ENCODE measurements at places on chromosomes 12 and 14. TPM values are rescaled to one million over a fixed set of nuclear protein-coding genes. Genes with fewer than 3 reads are reported as not detected.
A peak's percentile ranks its signal among the peaks of the same experiment; 100 is the strongest.

The PPFIA2 gene
- 41.2 TPM for polyA plus RNA-seq

- H3K27me3 ChIP-seq, result no peaks in the 10 kb centered on the region
- H3K4me1 ChIP-seq, result no peaks in the 10 kb centered on the region
- H3K36me3 ChIP-seq, result no peaks in the 10 kb centered on the region
- H3K27ac ChIP-seq, result no peak overlapping the region
Measured at GRCh38 chr12:15152868-15153267, 68.3 kb downstream of the RERG start.

DNA sequence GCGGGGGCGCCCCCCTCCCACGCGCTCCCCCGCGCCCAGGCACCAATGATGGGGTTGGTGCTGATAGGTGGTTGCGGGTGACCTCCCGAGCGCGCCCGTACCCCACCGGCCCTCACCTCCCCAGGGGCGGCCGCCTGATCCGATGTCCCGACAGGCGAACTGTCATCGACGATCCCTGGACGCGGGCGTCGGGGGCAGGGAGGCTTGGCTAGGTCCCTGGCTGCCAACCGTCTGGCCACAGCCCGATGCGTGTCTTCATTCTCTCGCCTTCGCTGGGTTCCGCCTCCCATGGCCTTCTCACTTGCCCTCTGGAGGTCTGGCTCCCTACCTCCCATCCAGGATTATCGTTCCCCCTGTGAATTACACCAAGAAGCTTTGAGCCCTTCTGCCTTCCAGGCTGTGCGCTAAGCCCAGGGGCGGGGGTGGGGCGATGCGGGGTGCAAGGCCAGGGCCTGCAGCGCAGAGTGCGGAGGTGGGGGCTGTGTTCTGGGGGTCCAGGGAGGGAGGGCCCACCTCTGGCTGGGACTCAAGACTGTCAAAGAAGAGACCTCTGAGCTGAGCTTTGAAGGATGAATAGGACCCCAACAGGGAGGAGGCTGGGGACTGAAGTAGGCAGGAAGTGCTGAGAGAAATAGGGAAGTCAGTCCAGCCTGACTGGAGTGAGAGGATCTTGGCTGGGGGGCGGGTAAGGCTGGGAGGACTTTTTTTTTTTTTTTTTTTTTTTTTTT is 7.7 kb upstream of the RACGAP1 start:
- no peaks in the 10 kb centered on the region for H3K36me3 ChIP-seq
- no peak for DNase-seq
- no peak overlapping the region for H3K4me3 ChIP-seq

- peaks cover 26% of the 10 kb centered on the region for H3K4me1 ChIP-seq
- no peaks in the 10 kb centered on the region for H3K27me3 ChIP-seq
- no peaks in the 10 kb centered on the region for H3K36me3 ChIP-seq
- peak overlapping the region; percentile 83 for H3K27ac ChIP-seq
Measured at GRCh38 chr12:46473634-46474329, 101.2 kb upstream of the SLC38A2 start.

DNA sequence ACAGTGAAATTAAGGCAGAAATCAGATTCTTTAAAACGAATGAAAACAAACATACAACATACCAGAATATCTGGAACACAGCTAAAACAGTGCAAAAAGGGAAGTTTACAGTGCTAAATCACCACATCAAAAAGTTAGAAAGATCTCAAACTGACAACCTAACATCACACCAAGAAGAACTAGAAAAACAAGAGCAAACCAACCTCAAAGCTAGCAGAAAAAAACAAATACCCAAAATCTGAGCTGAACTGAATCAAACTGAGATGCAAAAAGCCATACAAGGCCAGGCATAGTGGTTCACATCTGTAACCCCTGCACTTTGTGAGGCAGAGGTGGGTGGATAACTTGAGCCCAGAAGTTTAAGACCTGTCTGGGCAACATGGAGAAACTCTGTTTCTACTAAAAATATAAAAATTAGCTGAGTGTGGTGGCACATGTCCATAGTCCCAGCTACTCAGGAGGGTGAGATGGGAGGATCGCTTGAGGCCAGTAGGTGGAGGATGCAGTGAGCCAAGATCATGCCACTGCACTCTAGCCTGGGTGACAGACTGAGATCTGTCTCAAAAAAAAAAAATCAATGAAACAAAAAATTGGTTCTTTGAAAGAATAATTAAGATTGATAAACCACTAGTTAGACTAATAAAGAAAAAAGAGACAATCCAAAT is 33.2 kb upstream of the LDHB start:
- no peaks in the 10 kb centered on the region for H3K4me1 ChIP-seq
- no peak overlapping the region for H3K27ac ChIP-seq
- DNase-seq, result no peak
- no peaks in the 10 kb centered on the region for H3K36me3 ChIP-seq
- no peaks in the 10 kb centered on the region for H3K27me3 ChIP-seq
